ENCODE measurements at places on chromosomes 13 and 19.

GRCh38 chr19:16739546-16739945 lies 19.9 kb downstream of the NWD1 start:
- no peak for DNase-seq

DNA sequence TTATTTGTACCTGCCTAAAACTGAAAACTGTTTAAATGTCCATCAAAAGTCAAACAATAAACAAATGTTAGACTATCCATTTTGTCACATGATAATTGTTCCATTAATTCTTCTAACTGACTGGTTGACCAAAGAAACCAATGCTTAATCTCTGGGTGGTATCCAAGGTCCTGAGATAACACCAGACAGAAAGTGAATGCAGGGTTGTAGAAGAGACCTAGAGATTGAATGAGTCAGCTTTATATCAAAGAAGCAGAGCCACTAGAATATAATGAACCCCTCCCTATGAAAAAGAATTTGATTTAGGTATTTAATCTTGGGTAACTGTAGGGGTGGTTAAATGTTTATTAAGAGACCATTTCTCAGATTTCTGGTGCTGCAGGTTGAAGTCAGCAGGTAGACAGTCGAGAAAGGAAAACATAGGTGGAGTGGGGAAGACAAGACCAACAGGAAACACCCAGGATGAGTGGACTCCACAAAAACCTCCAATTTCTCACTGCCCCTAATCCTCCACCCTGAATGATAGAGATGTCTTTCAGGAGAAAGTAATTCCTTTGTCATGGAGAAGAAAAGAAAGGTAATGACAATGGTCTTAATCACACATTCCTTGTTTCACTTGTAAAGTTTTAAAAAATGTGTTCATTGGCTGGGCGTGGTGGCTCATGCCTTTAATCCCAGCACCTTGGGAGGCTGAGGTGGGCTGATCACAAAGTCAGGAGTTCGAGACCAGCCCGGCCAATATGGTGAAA lies 536.4 kb downstream of the IRS2 start:
- DNase-seq, result no peak

DNA sequence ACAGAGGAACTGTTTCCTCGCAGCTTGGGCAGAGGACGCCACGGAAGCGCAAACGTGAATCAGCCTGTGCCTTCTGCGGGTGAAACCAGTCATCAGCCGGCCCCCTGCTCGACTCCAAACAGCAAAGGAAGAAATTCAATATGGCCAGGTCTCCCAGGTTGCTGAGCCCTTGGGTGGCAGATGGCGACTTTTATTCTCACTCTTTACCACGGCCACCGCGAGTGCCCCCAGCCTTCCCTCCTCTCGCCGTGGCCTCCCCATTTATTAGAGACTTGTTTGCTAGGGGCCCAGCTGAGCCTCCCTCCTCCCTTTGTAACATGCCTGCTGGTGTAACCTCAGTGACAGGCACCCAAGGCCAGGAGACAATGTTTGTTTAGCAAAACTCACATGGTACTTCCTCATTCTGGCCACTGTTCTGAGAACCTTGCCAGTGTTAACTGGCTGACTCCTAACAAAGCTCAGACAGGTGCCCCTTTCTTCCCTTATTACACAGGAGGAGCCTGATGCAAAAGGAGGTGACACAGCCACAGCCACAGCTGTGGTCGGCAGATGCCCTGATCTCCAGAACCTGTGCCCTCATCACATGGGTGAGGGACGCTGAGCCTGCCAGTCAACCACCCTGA lies 5.8 kb downstream of the RAB20 start:
- no peak for DNase-seq

- peak; percentile 70 for DNase-seq
Observed at GRCh38 chr19:55112777-55113569, 4.5 kb downstream of the PPP1R12C start.

GRCh38 chr13:68984688-68985319 lies 1122.8 kb upstream of the ATXN8OS start:
- no peak for DNase-seq

- no peak for DNase-seq
Observed at GRCh38 chr13:51326777-51327176, 12.7 kb upstream of the SERPINE3 start.

DNA sequence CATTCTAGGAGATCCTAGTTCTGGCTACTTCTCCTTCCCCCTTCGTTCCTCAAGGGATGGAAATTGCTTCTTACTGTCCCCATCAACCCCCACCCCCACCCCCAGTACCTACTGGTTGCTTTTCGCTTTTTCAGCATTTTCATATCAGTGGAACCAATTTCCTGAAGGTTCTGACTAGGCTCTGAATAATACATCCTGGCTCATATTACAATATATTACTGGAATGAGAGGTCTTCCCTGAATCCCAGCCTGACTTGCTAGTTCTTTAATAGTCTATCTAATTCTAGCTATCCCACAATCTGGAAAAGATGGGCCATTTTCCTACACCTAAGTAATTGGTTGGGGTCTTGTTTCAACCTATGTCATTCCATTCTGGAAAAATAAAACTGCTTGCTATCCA lies 207.4 kb downstream of the COG6 start:
- no peak for DNase-seq

DNA sequence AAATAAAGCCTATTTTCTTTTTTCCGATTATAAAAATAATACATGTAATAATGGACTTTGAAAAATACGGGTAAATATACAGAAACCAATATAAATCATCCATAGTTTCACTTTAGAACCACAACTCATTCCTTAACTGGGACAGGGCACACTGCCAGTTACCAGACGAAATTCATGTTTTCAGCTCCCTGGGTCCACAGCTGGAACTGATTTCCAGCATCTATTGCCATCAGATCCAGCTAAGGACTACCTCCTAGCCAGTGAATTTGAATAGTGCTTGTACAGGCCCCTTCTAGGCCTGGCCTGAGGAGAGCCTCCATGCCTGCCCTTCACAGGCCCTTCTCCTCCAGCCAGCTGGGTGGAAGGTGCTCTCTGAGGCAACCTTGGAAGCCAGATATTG lies 30.0 kb upstream of the ATP12A start:
- DNase-seq, result no peak

DNA sequence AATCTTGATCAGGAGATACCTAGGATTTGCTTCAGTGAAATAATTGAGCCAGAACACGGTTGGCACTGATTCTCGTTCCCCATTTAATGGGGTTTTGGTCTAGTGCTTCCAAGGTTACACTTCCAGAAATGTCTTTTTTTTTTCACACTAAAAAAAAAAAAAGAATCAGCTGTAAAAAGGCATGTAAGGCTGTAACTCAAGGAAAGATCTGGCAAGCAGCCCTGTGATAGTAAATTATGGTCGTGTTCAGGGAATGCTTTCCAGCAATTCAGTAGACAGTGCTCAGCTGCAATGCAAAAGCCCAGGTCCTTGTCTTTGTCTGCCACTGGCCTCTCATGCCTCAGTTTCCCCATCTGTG lies 27.2 kb upstream of the NDUFS7 start:
- DNase-seq, result no peak

- no peak for DNase-seq
Observed at GRCh38 chr13:35489050-35489449, 12.6 kb upstream of the MAB21L1 start.

GRCh38 chr19:56299688-56300087 lies 15.0 kb downstream of the ZSCAN5A start:
- no peak for DNase-seq

DNA sequence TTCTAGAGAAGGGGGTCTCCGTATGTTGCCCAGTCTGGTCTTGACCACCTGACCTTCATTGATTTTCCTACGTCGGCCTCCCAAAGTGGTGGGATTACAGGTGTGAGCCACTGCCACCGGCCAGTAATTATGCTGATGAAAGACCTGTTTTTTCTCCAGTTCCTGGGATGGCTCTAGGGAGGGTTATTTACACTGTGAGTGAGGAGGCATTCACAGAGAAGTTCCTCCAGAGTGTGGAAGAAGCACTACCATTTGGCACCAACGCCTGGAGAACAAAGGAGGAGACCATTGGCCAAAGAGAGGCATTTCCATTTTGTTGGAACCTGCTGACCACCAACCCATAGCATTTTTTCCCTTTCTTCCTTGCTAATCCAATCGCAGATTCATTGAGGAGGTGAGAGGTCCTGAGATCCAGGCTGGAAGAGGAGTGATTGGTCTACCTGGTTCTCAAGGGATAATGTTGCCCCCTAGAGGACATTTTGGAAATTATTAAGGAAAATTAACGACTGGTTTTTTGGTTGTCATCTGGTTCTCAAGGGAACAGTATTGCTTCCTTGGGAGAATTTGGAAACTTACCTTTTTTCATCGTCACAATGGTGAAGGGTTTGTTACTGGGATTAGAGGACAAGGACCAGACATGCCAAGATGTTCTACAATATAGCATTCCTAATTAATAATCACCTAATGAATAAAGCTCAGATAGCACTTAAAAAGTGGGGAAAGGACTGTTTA lies 5.5 kb upstream of the SAE1 start:
- peak; percentile 49 for DNase-seq

DNA sequence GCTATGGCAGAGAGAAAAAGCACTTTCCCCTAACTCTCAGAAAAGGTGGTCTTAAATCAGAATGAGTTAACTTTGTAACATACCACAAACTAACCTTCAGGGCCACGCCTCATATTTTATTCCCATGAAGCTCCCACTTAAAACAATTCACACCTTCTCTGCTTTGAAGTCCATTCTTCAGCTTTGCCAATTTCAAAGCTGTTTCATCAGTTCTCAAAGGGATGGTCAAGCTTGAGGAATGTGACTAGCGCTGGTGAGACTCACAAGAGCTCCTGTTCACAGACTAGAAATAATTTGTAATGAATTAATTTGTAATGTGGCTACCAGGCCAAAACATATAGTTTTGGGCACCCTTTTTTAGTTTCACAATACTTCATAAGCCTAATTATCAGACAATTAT lies 68.2 kb downstream of the STK24 start:
- DNase-seq, result no peak

DNA sequence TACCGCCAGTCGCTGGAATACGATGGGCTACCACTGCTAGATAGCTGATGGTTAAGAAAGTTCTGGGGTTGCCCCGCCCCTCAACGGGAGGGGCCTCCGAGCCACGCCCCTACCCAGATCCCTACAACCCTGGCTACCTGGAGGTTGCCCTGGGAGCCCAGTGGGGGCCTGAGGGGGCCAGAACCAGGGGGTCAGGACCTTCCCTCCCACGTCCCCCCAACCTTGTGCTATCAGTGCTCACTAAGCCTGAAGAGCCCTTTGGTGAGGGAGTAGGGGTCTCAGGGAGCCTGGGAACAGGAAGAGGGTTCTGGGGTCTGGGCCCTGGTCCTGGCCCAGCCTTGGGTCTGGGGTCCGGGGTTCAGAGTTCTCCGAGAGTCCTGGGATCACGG lies 8.9 kb downstream of the OCEL1 start:
- DNase-seq, result peak; percentile 87

GRCh38 chr13:112105244-112105681 lies 38.3 kb downstream of the SOX1 start:
- DNase-seq, result no peak

DNA sequence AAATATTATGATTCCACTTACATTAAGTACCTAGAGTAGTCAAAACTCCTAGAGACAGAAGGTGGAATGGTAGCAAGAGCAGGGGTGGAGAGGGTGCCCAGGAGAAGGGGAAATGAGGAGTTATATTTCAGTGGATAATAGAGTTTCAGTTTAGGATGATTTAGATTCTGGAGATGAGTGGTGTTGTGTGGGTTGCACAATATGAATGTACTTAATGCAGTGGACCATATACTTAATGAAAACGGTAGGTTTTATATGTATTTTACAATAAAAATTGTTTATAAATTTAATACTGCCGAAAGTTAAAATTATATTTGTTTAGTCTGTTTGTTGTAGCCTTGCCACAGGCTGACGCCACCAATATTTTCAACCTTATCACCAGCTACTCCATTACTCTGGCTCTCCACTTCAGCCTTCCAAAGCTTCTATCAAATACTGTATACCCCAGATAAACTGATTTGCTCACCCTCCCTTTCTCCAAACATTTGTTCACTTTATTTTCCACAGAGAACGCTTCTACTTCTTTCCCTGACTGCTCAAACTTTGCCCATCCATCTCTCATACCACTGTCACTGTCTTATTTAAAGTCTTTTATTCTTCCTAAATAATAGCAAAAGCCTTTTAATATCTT lies 1.4 kb upstream of the RBM26 start:
- DNase-seq, result no peak

GRCh38 chr19:18999896-19000620 lies 33.3 kb downstream of the SUGP2 start:
- DNase-seq, result no peak

DNA sequence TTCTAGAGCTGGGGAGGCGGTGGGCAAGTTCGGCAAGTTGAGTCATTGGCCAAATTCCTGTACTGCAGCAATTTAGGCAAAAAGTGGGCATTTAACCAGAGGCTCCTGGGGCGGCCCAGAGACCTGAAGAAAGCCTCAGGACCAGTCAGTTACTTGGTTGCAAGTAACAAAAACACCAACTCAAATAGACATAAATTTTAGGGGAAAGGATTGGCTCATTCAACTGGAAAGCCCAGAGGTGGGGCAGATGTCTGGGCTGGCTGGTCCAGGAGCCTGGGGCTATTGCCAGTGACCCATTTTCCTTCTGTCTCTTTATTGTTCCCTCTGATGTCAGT lies 97.1 kb downstream of the SIPA1L3 start:
- no peak for DNase-seq

- DNase-seq, result no peak
Observed at GRCh38 chr13:39528661-39528980, 74.4 kb downstream of the LHFPL6 start.

DNA sequence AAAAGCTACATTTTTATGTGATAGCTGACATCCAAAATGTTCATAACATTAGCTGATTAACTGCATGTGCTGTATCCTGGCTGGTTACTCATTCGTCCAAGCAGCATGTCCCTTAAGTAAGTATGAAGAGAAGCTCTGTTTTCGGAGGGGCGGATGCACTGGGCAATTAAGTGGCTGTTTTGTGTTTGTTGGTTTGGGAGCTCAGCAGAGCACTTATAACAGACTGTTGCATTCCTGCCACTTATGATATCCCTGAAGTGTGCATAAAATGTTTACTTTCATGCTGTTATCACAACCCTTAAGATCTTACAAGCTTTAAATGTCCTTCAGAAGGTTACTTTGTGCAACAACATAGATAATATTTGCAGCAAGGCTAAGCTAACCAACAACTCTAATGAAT lies 264.1 kb downstream of the NALCN start:
- no peak for DNase-seq

DNA sequence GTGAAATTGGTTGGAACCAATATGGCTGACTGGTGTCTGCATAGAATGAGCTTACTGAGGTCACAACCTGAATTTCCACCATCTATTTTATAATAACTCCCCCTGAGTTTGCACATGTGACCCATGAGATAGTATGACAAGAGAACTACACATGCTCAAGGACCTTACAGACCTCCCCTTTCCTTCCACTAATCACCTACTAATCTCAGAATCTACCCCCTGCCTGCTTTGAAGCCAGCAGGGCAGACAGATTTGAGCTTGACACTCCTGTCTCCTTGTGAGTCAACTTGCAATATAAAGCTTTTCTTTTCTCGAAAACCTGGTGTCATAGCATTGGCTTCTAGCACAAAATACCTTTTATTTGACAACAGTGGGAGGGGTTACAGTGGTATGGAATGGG lies 248.4 kb downstream of the RFC3 start:
- DNase-seq, result no peak
